Left renal cortex interstitium (tissue), 4 donors: ENCODE measurements at places on chromosomes 6 and 20.

DNA sequence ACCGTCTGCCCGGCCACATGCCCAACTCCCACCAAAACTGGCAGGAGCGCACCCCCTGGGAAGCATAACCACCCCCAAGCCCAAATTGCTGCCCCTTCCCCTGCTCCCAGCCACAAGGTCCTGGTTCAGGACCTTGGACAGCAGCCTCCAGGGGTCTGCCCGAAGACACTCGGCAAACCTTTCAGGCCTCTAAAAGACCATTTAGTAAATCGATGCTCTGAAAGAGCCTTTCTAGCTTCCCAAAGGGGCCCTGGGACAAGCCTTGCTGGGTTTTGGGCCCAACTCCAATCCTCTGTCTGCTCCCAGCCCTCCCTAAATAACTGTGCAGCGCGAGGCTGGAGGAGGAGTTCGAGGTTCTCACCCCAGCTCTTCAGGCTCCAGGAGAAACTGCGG, 30.5 kb downstream of the GRM4 start:
- no peak for DNase-seq

DNA sequence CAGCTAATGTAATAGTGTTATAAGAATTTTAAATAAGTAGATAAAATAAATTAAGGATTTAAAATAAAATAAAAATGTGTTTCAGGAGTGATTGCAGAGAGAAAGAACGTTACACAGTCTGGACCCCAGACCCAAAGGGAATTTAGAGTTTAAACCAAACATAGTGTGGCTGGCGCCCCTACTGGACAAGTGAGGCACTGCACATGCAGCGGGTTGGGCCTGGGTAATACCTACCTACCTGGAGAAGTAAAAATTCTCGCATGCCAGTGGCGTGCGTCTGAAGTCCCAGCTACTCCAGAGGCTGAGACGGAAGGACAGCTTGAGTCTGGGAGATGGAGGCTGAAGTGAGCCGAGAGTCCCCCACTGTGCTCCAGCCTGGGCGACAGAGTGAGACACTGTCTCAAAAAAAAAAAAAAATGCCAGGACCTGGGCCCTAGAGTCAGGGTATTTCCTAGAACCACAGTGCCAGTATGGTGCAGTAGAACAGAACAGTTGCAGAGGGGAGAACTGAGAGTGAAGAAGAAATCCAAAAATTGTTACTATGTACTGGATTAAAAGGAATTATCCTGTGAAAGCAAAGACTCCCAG, 71.4 kb upstream of the TCF21 start:
- no peak for DNase-seq

DNA sequence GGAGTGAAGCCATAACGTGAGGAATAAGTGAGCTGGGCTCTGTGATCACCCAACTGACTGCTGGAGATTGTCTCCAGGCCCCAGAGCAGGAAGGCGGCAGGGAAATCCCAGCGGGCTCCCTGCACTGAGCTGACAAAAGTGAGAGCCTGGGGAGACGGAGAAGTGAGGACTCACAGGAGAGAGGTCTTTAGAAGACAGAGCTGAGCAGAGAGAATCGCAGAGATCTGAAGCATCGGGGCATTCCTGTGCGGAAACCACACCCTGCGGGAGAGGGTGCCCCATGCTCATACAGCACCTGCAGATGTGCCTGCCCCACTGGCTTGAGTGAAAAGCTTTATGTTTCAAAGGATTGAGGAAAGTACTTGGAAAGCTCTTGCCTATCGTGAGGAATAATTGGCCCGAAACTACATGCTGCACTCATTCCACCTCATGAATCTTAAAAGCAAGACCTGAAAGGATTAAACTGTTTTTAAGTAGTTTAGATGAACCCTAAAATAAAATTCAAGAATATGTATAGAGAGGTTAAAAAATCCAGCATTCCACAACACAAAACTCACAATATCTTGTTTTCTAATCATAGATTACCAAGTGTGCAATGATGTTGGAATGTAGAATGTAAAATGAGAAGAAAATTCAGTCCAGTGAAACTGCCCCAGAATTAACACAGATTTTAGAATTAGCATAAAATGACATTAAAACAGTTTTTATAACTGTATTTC, 17.7 kb upstream of the THBS2 start:
- no peak for DNase-seq

DNA sequence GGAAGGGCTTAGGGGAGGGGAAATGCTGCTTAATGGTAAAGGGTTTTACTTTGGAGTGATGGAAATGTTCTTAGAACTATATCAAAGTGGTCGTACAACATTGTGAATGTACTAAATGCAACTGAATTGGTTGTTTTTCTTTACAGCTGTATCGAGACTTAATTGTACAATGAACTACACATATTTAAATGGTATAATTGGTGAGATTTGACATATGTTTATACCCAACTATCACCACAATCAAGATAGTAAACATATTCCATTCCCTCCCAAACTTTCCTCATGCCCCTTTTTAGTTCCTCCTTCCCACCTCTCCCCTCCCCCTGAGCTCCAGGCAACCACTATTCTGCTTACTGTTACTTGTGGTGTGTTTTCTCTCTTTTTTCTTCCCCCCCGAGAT, 44.0 kb downstream of the SCAND1 start:
- no peak for DNase-seq

- DNase-seq = no peak
These were observed 49.8 kb upstream of the HEY2 start for GRCh38 chr6:125699591-125699990.

DNA sequence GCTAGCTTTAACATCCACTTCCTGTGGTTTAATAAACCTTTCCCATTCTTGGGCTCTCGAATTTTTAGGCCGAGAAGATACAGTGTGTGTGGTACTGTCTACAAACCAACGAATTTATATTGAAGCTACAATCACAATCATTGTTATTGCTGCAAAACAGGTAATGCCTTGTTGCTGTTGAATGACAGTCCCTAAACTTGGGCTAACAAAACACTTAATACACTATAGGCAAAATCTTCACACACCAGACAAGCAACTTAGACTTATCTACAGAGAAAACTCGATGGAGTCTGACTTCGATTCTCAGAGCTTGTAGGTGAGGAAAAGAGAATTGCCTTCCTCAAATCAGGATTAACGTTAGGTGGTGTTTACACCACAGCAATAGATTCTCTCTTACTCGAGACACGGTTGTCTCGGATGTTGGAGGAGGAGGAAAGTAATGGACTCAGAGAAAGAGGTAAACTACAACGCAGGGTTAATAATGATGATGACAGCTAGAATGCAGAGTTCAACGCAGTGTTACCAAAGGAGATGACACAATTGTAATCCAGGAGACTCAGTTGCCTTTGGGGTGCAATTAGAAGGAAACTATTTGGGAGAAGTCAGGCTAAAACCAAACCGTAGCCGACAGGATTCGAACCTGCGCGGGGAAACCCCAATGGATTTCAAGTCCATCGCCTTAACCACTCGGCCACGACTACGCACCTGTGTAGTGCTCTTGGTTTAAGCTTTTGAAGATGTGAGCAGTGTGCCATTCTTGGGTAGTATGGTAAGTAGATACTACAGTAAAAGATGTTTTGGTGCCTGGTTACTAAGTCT, 32.5 kb upstream of the ZNF184 start:
- no peak for DNase-seq

DNA sequence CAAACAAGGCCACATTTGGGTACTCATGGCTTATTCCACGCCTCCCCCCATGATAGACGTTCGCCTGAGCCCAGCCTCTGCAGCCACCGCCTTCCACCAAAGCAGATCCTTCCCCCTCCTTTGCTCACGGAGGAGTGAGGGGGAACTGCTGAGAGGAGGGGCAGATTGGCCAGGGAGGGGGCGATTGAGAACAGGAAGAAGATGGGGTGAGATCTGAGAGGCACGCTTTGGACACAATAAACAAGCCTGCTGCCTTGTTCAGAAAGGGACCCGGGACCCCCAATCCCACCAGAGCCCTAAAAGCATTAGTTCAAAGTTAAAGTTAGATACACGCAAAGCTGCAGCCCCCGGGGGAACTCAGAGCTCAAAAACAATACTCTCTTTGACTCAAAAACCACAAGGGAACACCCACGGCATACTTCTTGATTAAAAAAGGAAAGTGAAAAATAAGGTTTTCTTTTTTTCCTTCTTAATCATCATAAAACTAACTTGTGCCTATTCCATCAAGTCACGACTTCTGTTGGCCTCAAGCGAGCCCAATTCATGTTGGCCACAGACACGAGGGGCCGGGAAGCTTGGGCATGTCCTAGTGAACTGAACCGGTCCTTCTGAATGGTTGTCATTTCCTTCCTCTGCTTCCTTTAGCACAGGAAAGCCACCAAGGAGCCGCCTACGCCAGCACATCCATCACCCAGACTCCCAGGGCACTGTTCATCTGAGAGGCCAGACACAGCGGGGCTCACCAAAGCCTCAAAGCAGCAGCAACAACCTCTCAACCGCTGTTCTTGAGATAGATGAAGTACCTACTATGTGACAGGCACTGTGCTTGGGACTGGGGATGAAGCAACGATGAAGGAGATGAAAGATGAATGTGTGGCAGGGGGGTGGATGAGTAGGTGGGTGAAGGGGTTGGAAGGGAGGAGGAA, 44.7 kb downstream of the NFATC2 start:
- no peak for DNase-seq

- DNase-seq = no peak
These were observed 18.3 kb upstream of the GPRC6A start for GRCh38 chr6:116847227-116847626.

DNA sequence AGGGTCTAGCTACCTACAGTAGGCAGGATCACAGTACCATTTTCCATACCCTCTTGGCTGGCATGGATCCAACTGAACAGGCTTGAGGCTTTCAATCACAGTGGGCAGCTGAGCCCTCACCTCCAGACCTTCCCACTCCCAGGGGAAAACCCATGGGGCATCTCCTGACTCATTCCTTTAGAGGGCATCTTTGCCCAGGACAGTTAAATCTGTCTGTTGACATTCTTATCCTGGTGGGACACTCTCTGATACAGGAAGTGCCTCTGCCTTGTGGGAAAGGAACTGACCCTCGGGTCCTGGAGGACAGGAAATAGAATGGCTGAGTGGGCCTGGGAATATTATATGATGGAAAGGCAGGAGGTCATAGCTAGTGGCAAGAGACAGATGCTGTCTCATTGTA, 10.2 kb upstream of the EPB41L1 start:
- no peak for DNase-seq

DNA sequence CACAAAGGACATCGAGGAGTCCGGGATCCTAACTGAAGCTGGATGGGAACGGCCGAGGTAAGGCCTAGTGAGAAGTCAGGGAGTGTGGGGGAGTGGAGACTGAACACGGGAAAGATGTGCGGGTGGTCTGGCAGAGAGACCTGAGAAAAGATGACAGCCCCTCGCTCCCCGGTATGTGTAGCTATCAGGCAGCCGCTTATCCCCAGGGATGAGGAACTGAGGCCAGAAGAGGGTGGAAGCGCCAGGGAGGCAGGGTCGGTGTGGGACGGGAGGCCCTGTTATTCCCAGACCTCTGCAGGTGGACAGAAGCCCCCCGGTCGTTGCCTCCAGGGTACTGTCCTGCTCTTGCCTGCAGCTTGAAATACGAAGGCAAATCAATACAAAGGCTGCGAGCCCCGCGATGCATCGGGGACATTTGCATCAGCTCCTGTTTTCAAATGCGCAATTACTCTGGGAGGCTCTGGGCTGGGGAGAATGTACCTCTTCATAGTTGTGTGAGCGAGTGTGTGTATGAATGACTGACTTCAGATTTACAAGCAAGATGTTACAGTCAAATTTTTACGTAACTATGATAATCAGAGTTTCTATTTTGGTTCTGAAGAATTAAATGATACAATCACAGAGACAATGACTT, 221.3 kb downstream of the QKI start:
- no peak for DNase-seq

- no peak for DNase-seq
These were observed 35.4 kb upstream of the E2F3 start for GRCh38 chr6:20366082-20366830.

DNA sequence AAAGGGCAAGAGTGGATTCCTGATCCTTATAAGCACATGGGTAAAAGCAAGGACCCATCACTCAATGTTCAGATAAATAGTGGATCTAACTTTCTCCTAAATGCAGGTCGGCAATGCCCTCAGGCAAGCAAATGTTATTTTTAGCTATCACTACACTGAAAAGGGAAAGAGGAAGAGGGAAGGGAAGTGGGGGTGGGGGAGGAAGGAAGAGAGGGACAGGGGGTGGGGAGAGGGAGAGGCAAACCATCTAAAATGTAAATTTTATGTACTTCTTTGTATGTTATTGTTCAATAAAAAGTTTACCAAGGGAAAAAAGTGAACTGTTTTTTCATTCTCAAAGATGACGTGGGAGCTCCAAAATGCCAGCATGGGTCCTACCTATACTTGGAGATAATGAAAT, 44.2 kb downstream of the CHD6 start:
- DNase-seq = no peak
